HL-60 (cell line): ENCODE measurements at places on chromosomes 11 and 22.

DNA sequence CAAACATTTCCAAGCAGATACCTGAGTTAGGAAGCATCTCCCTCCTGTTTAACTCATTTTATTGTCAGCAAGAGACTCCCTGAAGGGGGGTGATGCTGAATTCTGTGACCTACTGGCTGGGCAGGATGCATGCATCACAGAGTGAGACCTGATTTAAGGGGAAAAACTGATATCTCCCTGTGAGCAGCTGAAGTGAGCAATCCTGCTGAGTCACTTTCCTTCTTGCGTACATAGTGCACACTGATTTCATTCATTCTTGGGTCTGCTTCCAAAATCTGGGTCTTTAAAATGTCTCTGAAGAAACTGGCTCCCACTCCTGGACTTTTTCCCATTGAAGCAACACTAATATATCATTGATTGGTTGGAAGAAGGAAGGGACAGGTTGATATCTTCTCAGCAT is 23.3 kb downstream of the P4HA3 start:
- DNase-seq, result no peak

GRCh38 chr11:65468874-65469333 is 29.9 kb upstream of the MALAT1 start:
- no peak for DNase-seq

DNA sequence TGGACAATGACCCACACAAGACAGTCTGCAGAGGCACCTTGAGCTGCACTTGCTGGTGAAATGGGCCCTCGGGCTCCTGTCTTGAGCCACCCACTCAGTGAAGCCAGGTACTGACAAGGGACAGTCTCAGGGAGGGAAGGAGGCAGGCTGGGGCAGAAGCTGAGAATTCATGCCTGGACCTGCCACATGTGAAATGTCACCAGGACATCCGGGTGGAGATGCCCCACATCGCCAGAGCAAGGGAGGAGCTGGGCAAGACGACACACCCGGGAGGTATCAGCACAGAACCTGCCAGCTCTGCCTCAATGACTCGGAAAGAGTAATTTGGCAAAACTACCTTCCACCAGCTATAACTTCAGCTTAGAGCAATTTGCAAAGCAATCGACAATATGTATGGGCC is 23.5 kb downstream of the CPT1A start:
- DNase-seq, result no peak

DNA sequence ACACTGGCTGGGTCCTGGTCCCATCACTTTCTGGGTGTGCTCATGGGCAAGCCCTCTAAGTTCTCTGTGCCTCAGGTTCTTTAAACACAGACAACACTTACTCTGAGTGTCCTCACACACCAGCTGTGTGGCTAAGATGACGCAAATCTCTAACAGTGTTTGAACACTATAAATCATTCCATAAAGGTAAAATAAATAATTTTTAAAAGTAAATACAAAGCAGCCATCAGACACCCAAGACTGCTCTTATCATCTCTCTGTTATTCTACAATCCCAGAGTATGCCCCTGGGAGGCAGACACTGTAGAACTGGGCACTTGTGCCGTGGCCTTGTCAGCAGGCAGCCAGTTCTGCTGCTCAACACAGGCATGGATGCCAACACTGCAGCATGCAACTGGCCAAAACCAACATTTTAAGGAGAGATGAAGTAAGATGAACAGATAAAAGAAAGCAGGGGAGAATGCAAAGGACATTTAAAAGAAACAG is 56.8 kb downstream of the RPL27A start:
- no peak for DNase-seq

- no peak for DNase-seq
Observed at GRCh38 chr22:40352763-40353162, 6.5 kb downstream of the ADSL start.

GRCh38 chr11:84824624-84825023 is 802.5 kb downstream of the DLG2 start:
- DNase-seq, result no peak

- peak; percentile 83 for DNase-seq
Observed at GRCh38 chr22:38981992-38982927, at the start of gene APOBEC3B. TSS of gene APOBEC3B (plus strand) at chr22:38982347. CDS start at chr22:38982454, 107 bp downstream.

DNA sequence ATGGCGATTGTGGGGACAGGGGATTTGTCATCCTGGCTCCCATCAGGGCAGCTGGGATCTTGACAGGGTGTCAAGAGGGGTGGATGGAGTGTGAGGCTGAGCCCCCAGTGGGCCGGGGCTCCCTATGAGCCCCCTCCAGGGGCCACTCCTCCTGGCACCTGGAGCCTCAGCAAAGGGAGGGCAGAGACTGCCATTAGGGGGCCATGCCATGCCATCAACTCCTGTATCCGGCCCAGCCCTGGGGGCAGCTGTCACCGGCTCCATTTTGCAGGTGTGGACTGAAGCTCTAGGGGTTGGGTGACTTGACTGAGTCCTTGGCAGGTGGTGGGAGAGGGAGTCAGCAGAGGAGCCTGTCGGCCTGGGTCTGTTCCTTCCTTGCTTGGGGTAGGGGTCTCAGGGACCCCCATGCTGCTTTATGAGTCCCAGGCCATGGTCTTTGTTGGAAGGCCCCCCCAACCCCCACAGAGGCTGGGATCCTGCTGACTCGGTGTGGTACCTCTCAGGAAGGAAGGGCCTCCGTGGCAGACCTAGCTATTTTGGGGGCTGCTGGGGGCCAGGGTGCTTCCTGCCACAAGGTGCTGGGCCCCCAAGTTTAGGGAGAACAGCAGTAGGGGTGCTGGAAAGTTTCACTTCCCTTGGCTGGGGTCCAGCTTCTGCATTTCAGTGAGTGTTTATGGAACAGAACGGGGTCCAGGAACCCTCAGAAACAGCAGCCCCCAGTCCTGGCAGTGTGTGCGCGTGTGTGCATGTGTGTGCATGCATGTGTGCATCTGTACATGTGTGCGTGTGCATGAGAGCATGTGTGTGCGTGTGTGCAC is 1.5 kb downstream of the ACY3 start:
- DNase-seq, result peak; percentile 46

DNA sequence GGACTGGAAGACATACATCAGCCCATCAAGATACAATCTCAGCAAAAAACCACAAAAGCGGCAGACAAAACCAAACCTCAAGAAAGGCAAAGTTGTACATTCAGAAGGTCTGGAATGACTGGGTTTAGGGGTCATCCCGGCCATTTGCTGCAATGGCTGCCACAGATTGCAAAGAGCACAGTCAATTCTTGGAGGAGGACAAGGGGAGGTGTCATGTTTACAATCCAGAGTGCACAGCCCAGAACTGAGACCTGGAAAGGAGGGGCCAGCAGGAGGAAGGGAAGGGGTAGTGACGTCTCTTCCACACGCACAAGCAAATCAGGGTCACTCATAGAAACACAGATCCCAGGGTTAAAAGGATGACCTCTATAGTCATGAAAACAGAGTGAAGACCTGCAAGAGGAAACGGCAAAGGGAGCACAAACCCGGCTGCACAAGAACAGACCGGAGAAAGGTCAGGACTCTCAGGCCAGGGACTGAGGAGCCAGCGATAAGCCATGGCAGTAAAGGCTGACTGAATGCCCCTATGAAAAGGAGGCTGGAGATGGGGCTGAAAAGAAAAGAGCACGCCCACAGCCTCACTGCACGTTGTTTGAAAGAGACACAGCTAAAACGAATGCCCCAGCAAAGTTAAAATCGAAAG is 18.2 kb upstream of the MUC5AC start:
- DNase-seq, result no peak

GRCh38 chr11:73308961-73309919 is 1.2 kb downstream of the ARHGEF17 start:
- DNase-seq, result peak; percentile 68

- no peak for DNase-seq
Observed at GRCh38 chr11:80937842-80938241, 1497.0 kb upstream of the TENM4 start.

DNA sequence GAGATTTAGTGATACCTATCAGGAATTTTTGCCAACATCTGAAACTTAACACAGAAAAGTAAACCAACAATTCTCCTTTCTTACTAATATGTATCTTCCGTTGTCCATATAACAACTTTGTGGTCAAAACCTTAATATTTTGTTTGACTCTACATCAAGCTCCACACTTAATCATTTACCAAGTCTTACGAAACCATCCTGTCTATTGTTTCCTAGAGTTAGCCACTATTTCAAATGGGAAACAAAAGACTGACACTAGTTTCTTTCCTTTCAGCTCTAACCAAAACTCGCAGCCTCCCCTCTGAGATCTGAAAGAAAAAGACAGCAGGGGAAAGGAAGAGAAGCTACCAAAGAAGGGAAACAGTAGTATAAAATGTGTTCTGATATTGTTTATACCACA is 26.5 kb upstream of the PRDM10 start:
- DNase-seq, result no peak

DNA sequence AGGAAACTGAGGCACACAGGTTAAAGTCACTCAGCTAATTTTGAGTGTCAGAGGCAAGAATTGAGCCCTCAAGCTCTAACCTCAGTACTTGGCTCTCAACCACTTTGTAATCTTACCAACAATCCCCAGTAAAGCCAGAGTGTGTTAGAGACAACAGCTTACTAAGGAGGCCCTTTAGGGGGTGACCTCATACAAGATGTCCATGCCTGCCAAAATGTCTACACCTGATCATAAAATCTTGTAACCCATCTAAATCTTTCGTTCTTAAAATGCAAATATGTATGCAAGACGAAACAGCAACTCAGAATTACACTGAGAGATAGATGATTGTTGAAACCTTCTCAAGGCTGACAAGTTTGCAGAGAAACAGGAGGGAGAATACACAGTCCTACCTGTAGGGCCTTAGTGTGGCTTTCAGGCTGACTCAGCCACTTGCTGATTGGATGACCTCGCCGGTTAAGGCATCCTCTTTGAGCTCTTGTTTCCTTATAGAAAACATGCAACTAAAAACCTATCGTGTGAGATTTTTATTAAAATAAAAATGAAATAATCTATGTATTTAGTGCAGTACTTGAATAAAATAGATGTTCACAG is 143.2 kb downstream of the OPCML start:
- no peak for DNase-seq

- no peak for DNase-seq
Observed at GRCh38 chr11:118109231-118109630, 22.5 kb upstream of the SMIM35 start.

DNA sequence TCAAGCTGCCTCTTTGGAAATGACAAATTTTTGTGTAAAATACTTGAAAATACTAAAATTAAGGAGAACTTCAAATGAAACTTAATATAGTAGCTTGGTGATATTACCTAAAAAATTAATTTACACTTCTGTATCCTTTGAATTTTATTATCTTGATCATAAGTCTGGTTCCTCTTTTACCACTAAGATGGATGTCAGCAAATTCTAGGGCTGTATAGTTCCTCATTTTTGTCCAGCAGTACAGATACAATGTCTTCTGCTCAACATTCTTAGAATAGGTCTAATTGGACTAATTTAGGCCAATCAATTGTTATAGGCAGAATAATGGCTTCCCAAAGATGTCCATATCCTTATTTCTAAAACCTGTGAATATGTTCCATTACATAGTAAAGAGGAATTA is 1298.0 kb upstream of the RAG2 start:
- DNase-seq, result no peak

DNA sequence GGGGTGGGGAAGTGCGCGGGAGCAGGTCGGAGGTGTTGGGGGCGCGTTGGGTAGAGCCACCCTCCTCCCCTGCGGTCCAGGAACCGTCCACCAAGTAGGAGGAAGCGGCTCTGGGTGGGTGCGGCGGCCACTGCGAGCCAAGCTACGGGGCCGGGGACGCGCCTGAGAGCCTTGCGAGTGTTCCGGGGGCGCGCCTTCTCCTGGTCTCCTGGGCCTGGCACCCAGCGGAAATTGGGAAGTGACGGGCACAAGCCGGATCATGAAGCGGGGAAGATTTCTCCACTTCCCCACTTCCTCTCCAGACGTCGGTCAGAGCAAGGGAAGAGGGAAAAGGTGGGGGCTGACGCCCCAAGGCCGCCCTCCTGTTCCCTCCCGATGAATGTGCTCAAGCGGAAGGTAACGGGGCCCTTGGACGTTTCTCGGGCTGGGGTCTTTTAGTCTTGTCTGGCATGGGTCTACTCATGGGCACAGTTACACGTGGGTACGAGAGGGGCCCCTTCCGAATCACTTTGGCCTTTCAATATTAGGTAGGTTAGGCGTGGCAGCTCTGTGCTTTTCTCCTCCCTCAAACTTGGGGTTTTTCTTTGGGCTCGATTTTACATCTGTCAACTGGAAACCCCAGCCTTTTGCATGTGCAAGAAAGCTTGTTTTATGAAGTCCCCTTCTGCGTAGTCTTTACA is 865 bp downstream of the RBM14 start:
- DNase-seq, result peak; percentile 79
